ENCODE measurements at places on chromosomes 1 and 21.

GRCh38 chr1:187054862-187055757 is 226.4 kb downstream of the PLA2G4A start:
- no peak for DNase-seq

DNA sequence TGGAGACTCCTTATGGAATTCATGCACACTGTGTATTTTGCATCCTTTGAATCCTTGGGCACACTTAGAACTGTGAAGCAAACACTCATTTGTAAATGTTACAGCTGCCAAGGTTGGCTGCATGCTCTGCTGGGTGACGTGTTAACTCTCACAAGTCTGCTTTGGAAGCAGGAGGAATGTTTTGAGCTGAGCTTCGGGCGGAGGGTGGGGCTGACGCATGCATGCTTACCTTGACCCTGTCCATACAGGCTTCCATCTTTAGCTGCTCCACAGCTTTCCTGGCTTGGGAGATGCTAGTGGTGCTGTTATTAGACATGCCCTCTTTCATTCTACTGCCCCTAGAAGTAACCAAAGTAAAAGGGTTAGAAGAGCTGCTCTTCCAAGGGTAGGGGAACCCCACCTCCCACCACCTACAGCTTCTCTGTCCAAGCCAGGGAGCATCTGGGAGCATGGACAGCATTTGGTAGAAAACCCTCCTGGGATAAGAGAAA is 66.0 kb downstream of the GNG4 start:
- no peak for DNase-seq

DNA sequence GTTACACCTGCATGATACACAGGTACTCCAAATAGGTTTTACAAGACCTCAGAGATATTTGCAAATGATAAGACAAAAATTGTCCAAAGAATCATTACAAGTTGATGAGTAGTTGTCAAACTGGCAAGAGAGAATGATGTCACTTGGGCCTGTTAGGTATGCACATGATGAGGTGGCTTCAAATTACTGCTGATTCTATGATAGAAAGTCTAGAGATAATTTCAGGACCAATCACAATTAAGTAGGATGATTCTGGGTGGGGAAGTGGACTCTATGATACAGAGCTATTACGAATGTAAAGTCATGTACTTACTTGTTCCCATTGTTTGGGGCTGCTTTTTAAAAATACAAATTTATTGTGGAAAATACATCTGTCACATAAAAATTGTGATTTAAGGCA is 5.2 kb upstream of the SPRR1B start:
- DNase-seq: no peak

DNA sequence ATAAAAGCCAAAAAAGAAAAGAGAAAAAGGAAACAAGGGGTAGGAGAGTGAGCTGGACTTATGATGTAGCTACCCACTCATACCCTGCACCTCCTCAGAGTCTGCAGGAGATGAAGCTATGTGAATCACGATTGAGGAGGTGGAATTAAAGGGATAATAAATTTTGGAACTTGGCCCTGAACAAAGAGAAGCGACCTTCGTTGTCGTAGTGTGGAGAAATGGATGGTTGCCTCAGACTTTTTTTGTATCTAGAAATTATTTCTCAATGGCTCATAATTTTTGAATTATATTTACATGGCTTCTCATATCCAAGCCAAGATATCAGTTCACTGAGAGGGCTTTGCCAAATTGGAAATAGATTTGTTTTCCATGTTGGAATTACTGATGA is 37.8 kb upstream of the SIPA1L2 start:
- no peak for DNase-seq

- DNase-seq: no peak
These were observed at the start of gene RCC2 for GRCh38 chr1:17439250-17440073. RCC2 (minus strand) TSS chr1:17439677; CDS start chr1:17438514, 1,163 bp downstream.

DNA sequence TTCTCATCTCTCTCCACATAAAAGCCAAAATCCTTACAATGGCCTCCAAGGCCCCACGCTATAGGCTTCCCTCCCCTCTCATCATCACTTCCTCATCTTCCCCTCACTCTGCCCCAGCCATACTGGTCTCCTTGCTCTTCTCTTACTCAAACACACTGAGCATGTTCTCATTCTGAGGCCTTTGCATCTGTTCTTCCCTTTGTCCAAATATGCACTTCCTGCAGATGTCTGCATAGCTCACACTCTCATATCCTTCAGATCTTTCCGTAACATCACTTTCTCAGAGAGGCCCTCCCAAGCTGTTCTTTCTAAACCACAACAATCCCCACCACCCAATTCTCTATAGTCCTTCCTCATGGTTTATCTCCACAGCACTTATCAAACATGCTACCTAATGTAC is 284.1 kb downstream of the HHIPL2 start:
- no peak for DNase-seq

GRCh38 chr1:95685081-95685480 is 451.1 kb downstream of the RWDD3 start:
- DNase-seq: no peak

GRCh38 chr1:51648180-51649109 is 31.6 kb downstream of the OSBPL9 start:
- no peak for DNase-seq

DNA sequence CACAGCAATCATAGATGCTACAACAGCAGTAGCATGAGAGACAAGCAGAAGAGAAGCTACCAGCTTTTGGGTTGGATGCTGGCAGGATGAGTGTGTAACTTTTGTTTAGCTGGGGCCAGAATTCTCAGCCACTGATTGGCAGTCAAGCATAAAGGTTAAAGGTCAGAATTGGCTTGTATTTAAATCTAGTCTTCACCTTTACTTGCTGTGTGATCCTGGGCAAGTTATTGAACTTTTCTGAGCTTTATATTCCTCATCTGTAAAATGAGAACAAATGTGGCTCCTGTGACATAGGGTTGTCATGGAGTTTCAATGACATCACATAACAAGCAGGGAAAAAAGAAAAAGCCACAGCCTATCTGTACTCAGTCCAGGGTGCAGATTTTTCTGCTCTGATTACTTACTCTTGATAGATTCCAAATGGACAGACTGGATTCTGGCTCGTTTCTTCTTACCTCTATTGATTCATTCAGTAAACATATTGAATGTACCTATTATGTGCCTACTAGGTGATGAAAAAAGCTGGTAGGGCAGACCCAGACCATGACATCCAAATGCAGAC is 2.8 kb upstream of the AZIN2 start:
- DNase-seq: no peak

GRCh38 chr1:110674337-110675059 is at the start of gene KCNA3:
KCNA3 (minus strand) TSS chr1:110674940; CDS start chr1:110674809, 131 bp downstream.
- DNase-seq: peak; percentile 85

DNA sequence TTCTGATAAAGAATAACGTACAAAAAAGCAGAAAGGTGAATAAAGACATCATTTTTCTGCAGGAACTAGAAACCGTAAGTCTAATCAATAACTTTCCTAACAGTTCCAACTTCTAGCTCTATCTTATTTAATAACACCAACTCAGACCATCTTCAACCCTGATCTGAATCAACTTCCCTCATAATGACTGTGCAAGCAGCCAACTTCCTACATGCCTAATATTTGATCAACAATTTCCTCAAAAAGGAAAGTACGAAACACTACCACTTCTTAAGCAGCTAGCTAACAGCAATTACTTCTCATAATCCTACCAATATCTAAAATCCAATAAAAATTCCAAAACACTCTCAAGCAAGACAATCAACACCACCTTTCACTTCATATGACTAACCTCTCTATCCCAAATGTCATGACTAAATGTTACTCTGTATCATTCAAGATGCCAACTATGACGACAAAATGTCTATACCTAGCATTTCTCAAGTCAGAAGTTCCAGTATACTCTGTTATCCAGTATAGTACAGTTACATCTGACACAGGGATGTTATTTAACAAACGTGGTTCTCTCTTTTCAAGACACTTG is 1.7 kb downstream of the COP1 start:
- no peak for DNase-seq

DNA sequence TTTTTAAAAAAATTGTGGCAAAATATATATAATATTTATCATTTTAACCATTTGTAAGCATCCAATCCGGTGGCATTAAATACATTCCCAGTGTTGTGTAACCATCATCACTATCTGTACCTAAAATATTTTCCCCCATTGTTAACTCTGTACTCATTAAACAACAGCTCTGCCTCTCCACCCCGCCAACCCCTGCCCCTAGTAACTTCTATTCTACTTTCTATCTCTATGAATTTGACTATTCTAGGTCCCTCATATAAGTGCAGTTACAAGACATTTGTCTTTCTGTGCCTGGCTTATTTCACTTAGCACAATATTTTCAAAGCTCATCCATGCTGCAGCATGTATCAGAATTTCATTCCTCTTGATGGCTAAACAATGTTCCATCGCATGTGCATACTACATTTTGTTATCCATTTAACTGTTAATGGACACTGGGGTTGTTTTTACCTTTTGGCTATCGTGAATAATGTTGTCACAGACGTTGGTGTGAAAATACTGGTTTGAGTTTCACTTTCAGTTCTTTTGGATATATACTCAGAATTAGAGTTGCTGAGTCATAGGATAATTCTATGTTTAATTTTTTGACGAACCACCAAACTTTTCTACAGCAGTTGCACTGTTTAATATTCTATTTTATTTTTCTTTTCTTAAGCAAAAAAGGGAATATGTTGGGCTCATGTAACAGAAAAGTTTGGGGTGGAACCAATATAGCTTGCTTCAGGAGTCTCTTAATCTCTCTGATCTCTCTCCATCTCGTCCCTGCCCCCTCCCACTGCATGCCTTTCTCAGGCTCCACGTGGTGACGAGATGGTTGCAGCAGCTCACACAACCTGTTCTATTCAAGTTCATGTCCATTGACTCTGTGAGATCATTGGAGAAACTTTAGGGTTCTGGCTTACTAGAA is 25.2 kb upstream of the RCAN1 start:
- no peak for DNase-seq

- no peak for DNase-seq
These were observed 62.8 kb downstream of the NRIP1 start for GRCh38 chr21:15001857-15002606.

DNA sequence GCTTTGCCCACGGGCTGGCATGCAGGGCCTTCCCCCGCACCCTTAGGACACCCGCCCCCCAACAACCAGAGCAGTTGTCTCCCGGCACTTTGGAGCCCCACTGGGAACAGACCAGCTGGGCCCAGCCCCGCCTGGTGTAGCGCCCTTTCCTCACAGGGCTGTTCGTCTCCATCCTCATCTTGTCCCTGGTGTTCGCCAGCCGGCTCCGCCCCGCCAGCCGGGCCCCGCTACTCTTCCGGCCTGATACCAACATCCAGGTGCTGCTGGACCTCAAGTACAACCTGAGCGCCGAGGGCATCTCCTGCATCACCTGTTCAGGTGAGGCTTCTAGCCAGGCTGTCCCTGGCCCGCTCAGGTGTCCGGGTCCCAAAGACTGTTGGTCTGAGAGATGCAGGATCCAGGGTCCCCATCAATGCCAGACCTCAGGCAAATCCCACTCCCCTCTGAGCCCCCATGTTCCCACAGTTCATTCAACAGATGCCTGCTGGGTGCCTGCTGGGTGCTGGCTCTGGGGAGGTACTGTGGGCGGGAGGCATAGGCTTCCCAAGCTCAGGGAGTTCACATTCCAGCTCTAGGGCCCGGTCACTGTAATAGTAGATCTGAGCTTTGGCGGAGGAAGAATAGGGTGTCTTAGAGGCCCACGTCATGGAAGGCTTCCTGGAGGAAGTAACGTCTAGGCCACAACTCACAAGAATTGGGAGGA is 41.7 kb downstream of the DISP3 start:
- DNase-seq: no peak

GRCh38 chr1:185861630-185862029 is 127.4 kb downstream of the HMCN1 start:
- no peak for DNase-seq

DNA sequence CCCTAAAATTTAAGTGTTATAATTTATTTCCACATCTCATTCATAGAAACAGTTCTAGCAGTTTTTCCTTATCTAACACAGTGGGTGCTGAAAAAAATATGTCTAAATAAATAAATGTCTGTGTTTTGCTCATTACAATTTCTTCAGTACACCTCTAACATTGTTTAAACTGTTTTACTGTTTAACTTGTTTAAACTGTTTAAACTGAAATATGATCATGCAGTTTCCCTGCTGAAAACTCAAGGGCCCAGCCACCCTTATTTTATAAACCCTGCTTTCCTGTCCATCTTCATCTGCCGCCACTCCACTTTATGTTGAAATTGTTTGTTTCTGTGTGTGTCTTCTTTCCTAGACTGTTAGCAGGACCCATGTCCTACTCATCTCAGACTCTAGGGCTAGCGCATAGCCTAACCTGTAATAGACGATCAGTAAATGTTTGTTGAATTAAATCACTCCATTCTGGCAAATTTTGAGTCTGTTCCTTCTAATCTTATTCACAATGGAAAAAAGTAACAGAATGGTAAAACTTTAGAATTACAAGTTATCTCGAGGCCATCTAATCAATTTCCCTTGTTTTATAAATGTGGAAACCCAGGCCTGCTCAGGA is 9.4 kb upstream of the PIK3C2B start:
- no peak for DNase-seq

- no peak for DNase-seq
These were observed 297.1 kb upstream of the ZRANB2 start for GRCh38 chr1:71377886-71378285.

GRCh38 chr1:203174324-203174985 is 1.2 kb downstream of the MYBPH start:
- DNase-seq: no peak

DNA sequence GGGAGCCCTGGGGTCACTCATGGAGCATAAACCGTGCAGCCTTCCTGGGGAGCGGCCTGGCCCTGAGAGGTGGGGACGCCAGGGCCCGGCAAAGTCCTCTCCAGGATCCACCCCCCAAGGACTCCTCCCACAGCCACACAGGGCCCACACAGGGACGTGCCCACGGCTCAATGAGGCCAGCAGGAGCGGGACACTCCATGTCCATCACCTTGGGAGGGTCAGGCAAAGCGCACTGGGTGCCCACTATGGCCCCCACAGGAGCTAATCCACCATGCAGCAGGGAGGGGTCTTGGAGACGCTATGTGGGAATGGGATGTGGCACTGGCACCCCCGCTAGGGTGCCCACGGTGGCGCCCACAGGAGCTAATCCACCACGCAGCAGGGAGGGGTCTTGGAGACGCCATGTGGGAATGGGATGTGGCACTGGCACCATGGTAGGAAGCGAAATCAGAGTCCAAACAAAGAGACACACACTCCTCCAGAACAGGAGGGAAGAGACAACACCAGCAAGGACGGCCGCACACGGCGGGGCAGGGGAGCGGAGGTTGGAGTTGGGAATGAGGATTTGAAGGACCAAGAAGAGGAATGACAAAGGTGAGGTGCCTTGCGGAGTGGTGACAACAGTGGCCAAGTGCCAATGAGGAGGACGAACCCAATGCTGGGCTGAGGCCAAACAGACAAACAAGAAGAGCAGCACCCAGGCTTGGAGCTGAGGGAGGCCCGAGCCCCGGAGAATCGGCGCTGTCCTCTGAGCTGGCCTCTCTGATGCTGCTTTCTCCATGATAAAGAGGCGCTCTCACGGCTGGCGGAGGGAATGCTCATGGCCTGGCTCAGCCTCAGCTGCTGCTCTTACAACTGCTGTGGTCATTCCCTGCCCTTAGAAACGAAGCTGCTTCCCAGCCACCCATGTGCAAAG is 18.1 kb upstream of the SLC19A1 start:
- no peak for DNase-seq

- no peak for DNase-seq
These were observed 32.0 kb downstream of the RPS6KC1 start for GRCh38 chr1:213083112-213083445.

GRCh38 chr1:107499139-107499744 is 358.4 kb downstream of the NTNG1 start:
- no peak for DNase-seq
